ENCODE measurements at places on chromosomes 1 and 21. TPM values are rescaled to one million over a fixed set of nuclear protein-coding genes. Genes with fewer than 3 reads are reported as not detected.

Gene DLGAP3
- 0.28 TPM for total RNA-seq

Gene CHRM3
- 3.0 TPM for total RNA-seq

Gene DNAJC6
- total RNA-seq: 1.9 TPM

Gene GSTM5
- 6.6 TPM for total RNA-seq

Gene SMPDL3B
- total RNA-seq: 2.9 TPM

Gene OPRD1
- total RNA-seq: not detected

Gene MPZ
- total RNA-seq: 9.0 TPM

Gene AMY1C
- not detected for total RNA-seq

Gene C1orf56
- 2.8 TPM for total RNA-seq

Gene CD34
- total RNA-seq: 74.2 TPM

Gene KIF2C
- 0.44 TPM for total RNA-seq

Gene CGN
- total RNA-seq: 10.3 TPM

Gene ERRFI1
- total RNA-seq: 313 TPM

Gene TIPRL
- 18.6 TPM for total RNA-seq

Gene FOXO6
- 0.93 TPM for total RNA-seq

Gene TMEM269
- total RNA-seq: 0.46 TPM

Gene CHI3L1
- 0.47 TPM for total RNA-seq
